ENCODE measurements at places on chromosomes 3 and 15.

DNA sequence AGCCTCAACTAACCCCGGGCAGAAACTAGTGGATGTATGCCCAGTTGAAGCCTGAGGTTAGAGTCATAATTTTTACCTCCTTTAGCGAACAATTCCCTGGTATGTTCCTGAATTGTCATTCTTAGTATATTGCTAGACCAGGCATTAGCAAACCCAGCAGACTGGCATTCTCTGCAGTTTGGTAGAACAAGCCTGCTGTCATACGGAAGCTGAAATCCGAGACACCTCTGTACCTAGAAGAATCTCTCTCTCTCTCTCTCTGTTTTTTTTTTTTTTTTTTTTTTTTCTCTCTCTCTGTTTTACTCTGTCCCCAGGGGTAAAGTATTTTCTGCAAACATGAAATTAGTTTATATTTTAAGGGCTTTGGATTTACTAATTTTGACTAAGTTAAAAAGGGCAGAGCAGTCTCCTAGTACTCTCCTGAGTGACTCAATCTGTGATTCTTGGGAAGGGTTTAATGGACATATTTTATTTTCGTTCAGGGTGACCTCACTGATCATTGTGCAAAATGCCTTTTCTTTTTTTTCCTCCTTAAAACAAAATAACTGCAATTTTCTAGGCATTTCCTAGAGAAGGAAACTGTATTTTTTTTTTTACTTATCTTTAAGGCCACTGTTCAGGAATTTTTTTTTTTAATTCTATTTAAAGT is 133.6 kb upstream of the ICE2 start:
- DNase-seq = no peak

GRCh38 chr3:12988728-12989454 is 84.3 kb downstream of the IQSEC1 start:
- DNase-seq = no peak

- no peak for DNase-seq
Measured at GRCh38 chr3:11467875-11468274, 175.8 kb downstream of the VGLL4 start.

DNA sequence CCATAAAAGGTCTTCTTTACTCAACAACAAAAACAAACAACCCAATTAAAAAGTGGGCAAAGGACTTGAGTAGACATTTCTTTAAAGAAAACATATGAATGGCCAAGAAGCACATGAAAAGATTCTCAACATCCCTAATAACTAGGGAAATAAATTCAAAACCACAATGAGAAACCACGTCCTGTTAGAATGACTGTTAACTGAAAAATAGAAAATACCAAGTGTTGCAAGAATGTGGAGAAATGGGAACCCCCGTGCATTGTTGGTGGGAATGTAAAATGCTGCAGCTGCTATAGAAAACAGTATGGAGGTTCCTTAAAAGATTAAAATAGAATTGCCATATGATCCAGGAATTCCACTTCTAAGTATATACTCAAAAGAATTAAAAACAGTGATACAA is 34.8 kb downstream of the NMNAT3 start:
- no peak for DNase-seq

GRCh38 chr3:134567605-134568004 is 81.7 kb downstream of the CEP63 start:
- no peak for DNase-seq

- DNase-seq = no peak
Measured at GRCh38 chr3:131283862-131284261, 97.7 kb upstream of the NUDT16 start.

DNA sequence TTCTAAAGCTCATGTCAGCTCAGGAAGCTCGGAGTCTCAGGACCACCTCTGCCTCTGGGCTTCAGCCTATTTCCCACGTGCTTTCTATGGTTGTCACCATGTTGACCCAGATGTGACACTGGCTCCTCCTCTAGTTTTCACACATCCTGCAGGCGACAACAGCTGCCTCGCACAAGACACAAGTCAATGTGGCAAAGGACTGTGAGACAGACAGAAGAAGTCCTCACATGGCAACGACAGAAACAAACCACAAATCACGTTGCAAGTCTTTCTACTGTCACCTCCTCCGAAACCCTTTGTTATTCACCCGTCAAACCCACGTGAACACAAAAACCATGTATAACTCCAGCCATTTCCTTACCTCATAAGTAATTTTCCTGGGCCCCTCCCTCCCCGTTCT is 194.5 kb downstream of the MEX3B start:
- DNase-seq = no peak

GRCh38 chr3:42066516-42067181 is 24.5 kb upstream of the TRAK1 start:
- no peak for DNase-seq

GRCh38 chr15:71757741-71758530 is 52.4 kb upstream of the NR2E3 start:
- DNase-seq = no peak

- DNase-seq = peak; percentile 30
Measured at GRCh38 chr15:82298520-82298919, 35.9 kb downstream of the SAXO2 start.

- no peak for DNase-seq
Measured at GRCh38 chr3:131899021-131899420, 135.8 kb downstream of the CPNE4 start.

GRCh38 chr15:77531191-77532000 is 101.3 kb downstream of the LINGO1 start:
- no peak for DNase-seq

DNA sequence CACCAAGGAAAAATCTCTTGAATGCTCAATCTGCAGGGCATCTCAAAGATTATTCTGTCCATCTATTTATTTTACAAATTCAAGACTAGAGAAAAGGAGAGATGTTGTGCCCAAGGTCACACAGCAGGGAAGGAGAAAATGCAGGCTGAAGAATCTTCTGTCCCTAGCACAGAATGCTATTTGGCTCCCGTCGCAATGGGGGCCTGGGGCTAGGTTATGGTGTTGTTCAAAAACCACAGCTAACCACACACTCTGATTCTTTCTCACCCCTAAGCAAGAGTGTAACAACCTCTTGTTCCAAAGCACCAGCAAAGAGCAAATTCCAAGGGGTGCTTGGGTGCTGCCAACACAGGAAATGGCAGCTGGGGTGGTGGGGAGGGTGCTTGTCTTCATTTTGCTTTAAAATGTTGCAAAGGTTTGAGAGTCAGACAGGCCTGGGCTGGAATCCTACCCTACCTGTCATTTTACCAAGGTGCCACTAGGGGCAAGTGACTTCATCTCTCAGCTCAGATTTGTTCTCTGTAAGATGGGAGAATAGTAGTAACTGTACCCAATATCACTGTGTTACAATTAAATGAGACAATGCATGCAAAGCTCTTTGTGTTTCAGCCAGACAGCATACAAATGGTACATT is 112.5 kb downstream of the ADAMTS9 start:
- DNase-seq = no peak

GRCh38 chr15:40906091-40906990 is 12.1 kb downstream of the VPS18 start:
- peak; percentile 72 for DNase-seq

- DNase-seq = no peak
Measured at GRCh38 chr3:72591522-72592421, 256.5 kb downstream of the SHQ1 start.

GRCh38 chr3:68007621-68008226 is 353.3 kb upstream of the SUCLG2 start:
- peak; percentile 23 for DNase-seq

DNA sequence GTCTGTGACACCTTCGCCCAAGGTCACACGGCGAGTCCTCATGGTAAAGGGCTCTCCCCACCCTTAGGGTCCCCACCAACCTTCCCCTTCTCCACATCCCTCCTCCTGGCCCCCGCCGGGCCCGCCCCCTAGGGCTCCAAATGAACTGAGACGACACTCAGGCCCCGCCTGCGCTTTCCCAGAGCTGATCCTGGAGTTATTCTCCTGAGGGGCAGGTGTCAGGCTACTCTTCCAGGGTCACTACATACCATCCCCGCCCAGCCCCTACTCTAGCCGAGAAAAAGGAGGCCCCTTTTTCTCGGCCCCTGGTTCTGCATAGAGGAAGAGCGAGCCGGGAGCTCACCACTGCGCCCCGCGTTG is 292 bp downstream of the USP4 start:
- no peak for DNase-seq

DNA sequence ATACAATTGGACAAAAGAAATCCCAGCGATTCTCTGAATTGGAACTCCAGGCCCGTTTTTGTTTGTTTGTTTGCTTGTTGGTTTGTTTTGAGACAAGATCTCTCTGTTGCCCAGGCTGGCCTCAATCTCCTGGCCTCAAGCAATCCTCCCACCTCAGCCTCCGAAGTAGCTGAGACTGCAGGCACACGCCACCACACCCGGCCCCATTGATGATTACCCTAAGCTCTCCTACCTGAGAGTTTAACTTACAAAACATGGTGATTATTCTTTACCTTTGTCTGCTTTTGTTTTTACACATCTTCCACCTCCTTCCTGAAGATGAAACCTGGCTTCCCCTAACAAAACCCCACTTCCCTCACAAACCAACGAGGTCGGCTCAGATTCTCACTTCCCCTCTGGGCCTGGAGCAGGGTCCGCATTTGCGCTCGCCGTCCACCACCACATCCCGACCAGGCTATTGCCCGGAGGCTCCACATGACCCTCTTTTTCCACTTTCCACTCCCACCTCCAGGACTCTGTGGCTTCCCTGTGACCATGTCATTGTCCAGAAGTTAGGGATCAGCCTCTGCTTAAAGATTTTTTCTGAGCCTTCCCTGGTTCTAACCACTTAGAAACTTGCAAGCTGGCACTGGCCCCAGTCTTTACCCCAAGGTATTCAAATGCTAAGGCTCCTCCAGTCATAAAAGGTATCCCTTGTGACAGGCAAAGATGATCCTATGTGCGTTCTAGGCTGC is 14.8 kb downstream of the KLHL6 start:
- no peak for DNase-seq

- DNase-seq = no peak
Measured at GRCh38 chr3:179981646-179982045, 55.1 kb downstream of the PEX5L start.

- DNase-seq = no peak
Measured at GRCh38 chr15:93217343-93217742, 128.3 kb upstream of the RGMA start.
